ENCODE measurements at places on chromosomes 5 and 9.
A peak's percentile ranks its signal among the peaks of the same experiment; 100 is the strongest.

DNA sequence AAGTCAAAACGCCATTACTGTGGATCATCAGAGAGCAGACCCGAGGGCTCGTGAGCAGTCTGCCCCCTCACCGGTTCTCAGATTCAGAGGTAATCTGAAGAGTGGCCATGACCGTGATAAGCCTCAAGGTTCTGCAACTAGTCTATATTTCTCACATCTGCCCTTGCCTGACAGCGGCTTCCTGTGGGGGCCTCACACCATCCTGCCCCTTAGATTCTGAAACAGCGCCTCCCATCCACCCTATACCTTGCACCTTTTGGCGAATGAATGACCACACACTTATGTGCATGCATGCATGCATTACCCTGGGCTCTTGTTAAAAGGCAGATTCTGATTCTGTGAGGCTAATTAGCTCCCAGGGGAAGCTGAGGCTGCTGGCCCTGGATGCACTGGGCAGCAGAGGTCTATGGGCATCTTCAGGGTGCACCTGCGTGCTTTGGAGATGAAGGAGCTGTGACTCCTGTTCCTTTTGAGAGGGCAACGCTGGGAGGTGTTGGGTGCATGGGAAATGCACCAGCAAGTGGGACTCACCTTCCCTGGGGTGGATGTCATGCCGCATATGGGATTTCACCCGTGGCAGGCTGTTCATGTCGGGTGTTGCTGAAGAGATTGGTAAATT is 7.8 kb upstream of the GADD45G start:
- no peak for DNase-seq

- no peak for DNase-seq
Measured at GRCh38 chr9:99859243-99859980, 37.7 kb downstream of the NR4A3 start.

DNA sequence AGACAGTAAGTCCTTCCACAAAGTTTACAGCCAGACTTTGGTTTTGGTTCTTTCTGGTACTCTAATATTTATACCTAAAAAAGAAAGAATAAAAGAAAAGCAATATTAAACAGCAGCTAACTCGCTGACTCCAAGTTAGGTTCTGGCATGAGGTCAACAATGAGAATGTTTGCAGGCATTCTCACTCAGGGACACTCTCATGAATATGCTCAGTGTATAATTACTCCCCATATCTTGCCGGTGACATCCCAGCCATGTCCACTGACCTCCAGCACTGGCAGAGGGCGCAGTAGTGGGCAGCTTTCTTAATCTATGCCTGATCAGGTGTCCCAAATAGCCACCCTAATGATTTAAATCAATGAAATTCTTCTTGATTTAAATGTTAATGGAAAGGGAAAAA is 151.5 kb downstream of the BNC2 start:
- DNase-seq = no peak

GRCh38 chr5:132055441-132055807 is 5.0 kb upstream of the IL3 start:
- peak; percentile 5 for DNase-seq

DNA sequence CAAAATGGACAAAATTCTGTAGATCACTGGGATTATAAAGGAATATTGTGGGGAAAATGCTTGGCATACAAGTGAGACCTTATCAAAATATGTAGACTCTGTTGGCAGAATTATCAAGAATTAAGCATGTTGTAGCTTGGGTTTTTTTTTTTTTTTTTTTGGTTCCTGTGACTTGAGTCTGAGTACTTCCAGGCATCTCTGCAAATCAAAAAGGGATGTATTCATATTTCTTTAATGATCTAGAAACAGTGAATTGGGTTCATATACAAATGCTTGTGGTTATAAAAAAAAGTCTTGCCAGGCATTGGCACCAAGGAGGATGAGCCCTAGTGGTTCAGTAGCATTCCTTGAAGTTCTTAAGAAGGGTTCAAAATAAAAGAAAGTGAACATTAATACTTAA is 292.2 kb downstream of the ARHGAP26 start:
- no peak for DNase-seq

DNA sequence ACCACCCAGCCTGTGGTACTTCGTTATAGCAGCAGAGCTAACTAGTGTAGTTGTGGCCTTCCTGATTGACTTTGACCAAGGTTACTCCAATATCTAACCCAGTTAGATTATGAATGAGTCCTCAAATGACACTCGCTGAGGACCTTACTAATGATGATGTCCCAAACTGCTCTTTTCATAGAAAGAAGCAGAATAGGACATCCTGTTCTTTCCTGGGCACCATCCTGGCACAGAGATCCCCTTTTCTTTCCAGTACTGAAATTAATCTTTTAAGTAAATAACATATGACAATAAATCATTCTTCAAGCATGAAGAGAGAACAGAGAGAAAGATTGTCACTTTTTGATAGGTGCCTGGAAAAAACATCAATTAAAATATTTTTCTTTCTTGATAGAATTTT is 26.7 kb upstream of the SPINK14 start:
- no peak for DNase-seq

GRCh38 chr5:18236386-18236785 is 602.1 kb downstream of the TAF11L14 start:
- DNase-seq = no peak

DNA sequence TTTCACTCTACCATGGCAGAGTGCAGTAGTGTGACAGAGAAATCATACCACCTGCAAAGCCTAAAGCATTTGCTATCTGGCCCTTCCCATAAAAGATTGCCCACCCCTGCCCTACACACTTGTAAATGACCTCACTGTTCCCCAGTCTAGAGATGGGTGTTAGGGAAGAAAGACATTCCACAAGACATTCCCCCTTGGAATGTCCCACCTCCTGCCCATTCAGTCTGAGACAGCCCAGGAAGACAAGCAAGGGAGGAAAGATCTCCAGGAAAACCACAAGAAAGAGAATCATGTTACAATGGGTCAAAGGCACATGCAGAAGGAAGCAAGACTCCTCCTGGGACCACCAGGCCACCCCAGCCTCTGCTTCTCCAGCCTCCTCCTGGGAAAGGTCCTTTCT is 230.0 kb downstream of the AGTPBP1 start:
- no peak for DNase-seq

DNA sequence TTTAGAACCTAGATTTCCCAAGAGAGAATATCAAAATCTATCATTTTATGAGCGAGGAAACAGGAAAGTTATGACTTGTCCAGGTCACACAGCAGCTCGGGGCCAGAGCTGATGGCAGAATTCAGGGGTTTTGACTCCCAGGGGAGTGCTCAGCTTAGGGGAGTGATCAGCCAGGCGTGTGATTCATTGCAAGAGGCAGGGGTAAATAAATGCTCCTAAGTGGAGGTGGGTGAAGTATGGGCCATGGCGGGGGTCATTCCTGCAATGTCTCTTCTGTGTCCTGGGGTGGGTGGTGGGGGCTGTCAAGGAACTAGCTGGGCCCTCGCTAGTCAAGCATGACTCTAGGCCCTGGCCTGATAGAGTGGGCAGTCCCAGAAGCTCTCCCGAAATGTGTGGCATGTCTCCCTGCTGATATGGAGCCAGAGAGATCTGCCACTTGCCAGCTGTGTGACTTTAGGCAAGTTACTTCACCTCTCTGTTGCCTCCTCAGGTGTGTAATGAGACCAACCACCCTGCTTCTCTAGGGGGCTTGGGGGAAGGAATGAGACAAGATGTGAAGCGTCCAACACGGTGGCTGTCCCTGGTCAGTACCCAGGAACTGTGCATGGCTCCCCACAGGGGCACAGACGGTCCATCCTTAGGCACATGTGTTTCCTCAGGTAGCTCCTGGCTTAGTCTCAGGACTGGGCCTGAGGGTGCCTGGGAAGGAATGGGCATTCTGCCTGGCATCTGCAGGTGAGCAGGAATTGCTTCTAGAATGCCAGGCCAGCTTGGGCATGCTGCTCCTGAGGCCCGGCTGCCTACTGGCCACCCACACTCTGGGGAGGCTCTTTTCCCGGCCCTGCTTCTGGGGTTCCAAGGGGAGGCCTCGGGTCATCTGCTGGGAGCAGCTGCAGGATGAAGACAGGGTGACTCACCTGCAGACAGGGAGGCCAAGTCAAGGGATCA is 36.5 kb upstream of the SH3PXD2B start:
- DNase-seq = no peak

- no peak for DNase-seq
Measured at GRCh38 chr5:140153905-140154304, 21.1 kb upstream of the CYSTM1 start.

DNA sequence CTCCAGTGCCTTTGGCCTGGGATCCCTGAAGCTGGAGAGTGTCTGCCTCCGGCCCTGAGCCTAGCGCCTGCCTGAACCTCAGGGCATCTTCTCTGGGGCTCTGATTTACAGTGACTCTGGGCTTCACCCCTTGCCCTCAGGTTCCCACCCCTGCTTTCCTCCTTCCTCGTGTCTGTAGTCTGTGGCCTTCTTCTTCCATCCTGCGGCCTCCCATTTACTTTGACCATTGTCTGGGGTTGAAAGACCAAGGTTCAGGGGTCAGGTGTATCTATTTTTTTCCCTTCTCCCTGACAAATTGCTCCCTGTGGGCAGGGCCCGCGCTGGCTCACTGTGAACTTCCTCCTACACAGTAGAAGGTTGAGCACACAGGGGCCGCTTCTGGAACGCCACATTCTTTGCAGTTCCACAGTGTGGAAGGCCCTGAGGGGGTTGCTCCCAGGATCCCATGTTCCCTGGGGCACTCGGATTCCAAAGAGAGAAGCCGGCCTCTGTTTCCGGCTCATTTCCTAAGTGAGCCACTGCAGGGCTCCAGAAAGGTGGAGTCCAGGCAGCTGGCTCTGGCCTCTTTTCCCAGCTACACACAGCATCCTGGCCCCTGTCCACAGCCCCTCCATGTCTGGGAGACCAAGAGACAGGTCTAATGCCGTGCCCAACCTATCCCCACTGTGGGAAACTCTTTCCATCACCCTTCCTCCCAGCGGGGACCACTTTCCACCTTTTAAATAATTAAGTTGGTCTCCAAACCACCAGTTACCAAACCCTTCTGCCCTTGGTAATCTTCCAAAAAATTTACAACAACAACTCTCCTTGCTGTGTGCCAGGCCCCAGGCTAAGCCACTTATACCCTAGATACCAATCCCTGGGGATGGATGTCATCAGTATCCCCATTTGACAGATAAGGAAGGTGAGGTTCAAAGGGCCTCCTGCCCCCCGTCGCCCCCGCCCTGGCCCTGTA is 140.3 kb upstream of the IER5L start:
- DNase-seq = no peak

- no peak for DNase-seq
Measured at GRCh38 chr9:37215830-37216229, 95.5 kb downstream of the ZCCHC7 start.

- peak; percentile 29 for DNase-seq
Measured at GRCh38 chr9:82128011-82128696, 139.6 kb downstream of the SPATA31D1 start.

- no peak for DNase-seq
Measured at GRCh38 chr5:71744009-71744790, 25.1 kb downstream of the CARTPT start.

DNA sequence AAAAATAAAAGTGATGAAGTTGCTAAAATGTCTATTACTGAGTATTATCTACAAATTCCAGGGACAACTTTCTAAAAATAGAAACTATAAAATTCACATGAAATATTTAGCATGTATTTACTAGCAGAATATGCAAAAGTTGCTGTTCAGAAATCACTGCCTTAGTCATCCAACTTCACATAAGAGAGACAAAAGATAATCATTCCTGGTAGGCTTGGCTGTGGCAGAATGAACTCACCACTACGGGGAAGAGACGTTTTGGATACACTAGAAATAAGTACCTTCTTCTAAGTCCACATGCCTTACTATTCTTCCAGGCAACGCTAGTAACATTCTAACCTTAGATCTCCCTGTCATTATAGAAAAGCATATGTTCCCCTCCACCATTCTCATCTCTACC is 272.2 kb downstream of the BNC2 start:
- no peak for DNase-seq

- no peak for DNase-seq
Measured at GRCh38 chr9:83413367-83413766, 124.8 kb downstream of the FRMD3 start.

GRCh38 chr5:133360693-133361472 is 251.5 kb downstream of the FSTL4 start:
- DNase-seq = peak; percentile 5

DNA sequence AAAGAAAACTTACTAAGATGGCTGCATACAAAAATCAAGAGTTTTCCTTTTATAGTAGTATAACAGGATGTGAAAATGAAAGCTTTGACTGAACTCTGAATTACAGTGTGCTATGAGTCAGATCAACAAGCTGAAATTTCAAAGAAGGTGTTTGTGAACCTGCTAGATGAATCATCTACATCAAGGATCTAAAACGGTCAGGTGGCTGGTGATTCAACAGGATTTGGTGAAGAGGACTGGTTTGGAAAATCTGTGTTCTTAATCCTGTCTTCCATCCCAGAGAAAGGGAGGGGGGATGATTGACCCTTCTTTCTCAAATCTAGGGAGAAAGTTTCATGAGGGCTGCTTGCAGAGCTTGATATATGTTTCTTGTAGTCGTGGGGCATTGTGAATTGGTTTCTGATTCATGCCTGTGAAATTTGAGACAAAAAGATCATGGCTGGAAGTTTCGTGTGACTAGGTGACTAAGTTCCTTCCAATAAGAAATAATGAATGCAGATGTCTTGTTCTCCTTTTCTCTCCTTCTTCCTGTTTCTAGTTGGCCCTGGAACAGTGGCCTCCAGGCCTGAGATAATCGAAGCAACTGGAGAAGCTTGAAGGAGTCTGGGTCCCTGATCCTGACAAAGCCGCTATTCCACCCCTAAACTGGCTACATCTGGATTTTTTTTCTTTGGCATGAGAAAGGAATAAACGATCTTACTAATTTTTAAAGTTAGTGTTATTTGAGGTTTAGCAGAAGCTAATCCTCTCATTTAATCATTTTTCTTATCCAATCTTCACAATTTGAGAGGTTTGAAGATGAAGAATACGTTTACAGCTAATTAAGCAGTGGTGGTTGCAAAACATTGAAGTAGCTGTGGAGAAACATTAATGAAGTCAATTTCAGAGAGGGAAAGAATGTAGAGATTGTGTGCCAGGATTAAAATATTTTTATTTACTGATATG is 67.2 kb downstream of the MRPS30 start:
- DNase-seq = no peak

DNA sequence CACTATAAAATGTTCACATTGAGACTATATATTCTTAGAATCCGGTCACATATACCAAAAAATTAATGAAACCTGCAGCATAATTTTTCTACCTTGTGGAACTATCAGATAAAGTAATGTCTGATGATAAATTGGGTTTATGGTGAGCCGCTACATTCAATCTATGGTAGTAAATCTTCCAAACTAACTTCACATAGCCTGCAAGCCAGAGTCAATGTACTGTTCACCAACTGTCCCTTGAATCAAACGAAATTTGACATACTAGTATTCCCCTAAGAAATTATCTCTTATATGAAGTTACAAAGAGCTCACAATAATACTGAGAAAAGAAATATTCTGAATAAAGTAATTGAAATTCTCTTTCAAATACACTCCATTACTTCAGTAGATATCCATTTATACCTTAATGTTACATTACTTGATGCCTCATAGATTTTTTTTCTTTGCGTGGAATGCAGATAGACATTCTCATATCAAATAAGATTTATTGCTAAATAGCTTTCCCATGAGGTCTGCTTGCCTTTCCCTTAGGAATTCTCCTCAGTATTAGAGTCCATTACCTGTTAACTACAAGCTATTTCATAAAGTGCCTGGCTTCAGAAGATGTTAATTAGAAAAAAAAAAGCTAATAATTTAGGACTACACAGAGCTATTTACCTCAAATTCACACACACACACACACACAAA is 169.5 kb downstream of the PTPRD start:
- DNase-seq = no peak

Data from femur (tissue), 1 donor.